CD4-positive, alpha-beta memory T cell (primary cell): ENCODE measurements at places on chromosomes 16 and 17. TPM values are rescaled to one million over a fixed set of nuclear protein-coding genes. Genes with fewer than 3 reads are reported as not detected.
A peak's percentile ranks its signal among the peaks of the same experiment; 100 is the strongest.

DBNDD1 gene
- 0.61 TPM for total RNA-seq

KDM6B gene
- 119 TPM for total RNA-seq

JPH3 gene
- total RNA-seq, result not detected

CRYM gene
- not detected for total RNA-seq

NOTUM gene
- total RNA-seq, result not detected

SULT1A2 gene
- 0.49 TPM for total RNA-seq

MPV17L gene
- not detected for total RNA-seq

KRTAP4-6 gene
- total RNA-seq, result not detected

MT1F gene
- total RNA-seq, result 8.3 TPM

USP6 gene
- not detected for total RNA-seq

HS3ST3A1 gene
- 4.4 TPM for total RNA-seq

- DNase-seq, result no peak
These were observed 6.2 kb downstream of the GGA2 start for GRCh38 chr16:23504076-23504452.

- DNase-seq, result no peak
These were observed 3.1 kb downstream of the MMP2 start for GRCh38 chr16:55482056-55482455.

- no peak for DNase-seq
These were observed 17.7 kb downstream of the GALNS start for GRCh38 chr16:88839026-88839529.

GRCh38 chr17:67246653-67247415, 1.8 kb upstream of the HELZ start:
- DNase-seq, result peak; percentile 60

GRCh38 chr16:55349867-55350266, 25.9 kb downstream of the IRX6 start:
- no peak for DNase-seq

- DNase-seq, result no peak
These were observed 235.1 kb downstream of the PRKCA start for GRCh38 chr17:66537502-66537901.

GRCh38 chr17:49624896-49625295, 49.2 kb downstream of the NXPH3 start:
- DNase-seq, result no peak

- DNase-seq, result no peak
These were observed 49.5 kb downstream of the FOXK2 start for GRCh38 chr17:82568997-82569393.

DNA sequence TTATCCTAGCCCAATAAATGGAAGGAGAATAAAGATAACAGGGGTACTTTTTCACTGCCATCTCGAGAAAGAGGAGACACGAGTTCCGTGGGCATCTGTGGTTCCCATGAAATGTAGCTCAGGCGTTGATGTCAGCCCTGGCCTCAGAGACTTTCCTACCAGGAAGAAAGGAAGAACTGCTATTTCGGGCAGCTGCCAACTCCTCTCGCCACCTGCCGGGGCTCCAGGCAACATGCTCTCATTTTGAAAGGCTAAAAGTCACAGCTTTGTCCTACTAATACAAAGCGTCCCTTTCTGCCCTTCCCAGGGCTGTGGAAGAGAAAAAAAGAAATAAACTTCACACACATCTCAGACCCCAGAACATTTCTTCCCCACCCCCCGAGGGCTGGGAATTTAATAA, 65.8 kb downstream of the DHRS7C start:
- no peak for DNase-seq

DNA sequence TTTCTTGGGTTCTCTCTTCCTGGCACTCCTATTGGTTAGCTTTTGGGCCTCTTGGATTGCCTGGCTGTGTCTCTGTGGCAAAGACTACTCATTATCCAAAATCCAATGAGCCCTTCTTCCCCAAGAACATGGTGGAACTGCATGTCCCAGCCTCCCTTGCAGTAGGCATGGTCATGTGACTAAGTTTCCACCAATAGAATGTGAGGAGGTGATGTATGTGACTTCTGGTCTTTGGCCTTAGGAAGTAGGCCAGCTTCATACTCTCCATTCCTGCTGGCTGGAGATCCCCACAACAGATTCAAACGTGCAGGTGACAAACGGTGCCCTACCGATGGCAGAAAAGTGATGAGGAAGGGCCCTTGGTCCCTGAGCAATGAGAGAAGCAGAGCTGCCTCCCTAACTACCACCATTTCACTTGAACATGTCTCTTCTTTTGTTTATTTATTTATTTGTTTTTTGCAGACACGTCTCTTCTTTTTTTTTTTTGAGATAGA, 17.3 kb upstream of the SPN start:
- no peak for DNase-seq

- no peak for DNase-seq
These were observed 13.2 kb downstream of the STARD3 start for GRCh38 chr17:39650121-39650579.

GRCh38 chr17:53420035-53420641, 402.6 kb upstream of the KIF2B start:
- no peak for DNase-seq

DNA sequence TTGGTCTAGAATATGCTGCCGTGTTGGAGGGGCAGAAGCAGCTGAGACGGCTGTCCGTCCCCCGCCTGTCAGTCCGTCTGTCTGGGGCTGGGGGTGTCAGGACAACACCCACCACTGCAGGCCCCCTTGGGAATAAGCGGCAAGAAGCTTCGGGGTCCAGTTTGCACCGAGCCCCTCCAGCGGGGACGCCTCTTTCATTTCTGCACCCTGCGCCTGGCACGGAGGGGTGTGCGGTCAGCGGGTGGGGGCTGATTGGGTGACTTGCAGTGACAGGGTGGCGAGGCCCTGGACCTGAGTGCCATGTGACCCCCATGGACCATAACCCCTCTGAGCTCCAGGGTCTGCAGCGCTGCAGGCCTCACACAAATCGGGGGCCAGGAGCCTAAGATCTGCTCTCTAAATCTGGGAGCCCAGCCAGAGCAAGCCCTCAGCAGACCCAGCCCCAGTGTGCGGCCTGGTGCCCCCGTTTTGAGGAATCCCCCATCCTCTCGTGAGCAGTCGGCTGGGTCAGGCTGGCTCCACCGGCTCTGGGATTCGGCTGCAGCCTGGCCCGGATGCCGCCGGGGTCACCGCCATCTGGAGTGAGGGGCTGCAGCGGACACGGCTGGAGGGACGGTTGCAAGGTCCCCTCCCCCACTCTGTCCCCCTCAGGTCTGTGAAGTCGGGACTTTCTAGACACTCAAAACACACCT, 8.3 kb downstream of the CBFA2T3 start:
- no peak for DNase-seq

GRCh38 chr17:1561420-1562175, 994 bp downstream of the PITPNA start:
- DNase-seq, result peak; percentile 44

DNA sequence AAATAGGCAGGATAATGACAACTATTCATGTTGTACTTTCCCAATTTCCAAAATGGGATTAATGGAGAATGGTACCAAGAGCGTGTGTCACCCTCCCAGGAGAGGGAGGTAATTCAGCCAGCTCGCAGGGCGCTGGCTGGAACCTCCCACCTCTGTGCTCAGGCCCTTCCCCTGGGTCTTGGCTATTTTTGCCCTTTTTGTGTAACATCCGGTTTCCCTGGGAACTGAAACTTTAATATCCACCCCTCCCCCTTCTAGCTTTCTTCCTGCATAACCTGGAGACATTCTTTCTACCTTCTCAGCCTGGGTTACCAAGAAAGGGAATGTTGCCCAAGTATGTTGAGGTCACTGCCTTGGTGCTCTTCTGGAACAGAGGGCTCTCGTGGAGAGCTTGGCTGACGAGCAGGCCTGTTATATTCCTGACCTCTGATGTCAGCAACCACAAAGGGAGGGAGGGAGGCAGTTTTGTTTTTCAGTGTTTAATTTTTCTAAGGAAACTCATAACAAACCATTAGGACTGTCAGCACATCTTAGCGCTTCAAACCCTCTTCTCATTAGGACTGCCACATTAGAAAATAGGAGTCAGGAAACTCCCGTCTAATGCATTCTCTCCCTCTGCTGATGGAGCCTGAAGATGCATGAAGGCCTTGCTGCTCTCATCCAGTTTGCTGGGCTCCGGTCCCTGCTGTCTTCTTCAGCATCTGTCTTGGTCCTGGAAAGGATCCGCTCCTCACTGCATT, 25.6 kb downstream of the ITGB3 start:
- no peak for DNase-seq

GRCh38 chr17:27469256-27469655, 13.0 kb downstream of the KSR1 start:
- DNase-seq, result no peak

GRCh38 chr17:35617505-35617904, 30.4 kb downstream of the AP2B1 start:
- DNase-seq, result no peak

DNA sequence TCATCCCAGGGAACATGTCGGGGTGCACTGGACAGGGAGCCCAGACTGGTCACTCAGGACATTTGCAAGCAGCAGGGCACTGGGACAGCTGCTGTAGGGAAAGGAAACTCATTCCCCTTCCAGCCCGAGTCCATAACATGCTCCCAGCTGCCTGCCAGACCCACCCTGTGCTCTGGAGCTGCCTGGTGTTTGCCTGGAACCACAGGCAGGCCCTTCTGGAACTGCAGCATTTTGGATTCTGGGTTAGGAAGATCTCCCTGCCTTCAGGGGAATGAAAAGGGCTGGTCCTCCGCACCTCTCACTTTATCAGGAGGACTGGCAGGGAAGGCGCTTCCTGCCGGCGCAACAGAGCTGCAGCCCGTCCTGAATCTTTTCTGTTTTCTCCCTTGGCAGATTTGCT, 41.2 kb downstream of the MEAK7 start:
- no peak for DNase-seq

DNA sequence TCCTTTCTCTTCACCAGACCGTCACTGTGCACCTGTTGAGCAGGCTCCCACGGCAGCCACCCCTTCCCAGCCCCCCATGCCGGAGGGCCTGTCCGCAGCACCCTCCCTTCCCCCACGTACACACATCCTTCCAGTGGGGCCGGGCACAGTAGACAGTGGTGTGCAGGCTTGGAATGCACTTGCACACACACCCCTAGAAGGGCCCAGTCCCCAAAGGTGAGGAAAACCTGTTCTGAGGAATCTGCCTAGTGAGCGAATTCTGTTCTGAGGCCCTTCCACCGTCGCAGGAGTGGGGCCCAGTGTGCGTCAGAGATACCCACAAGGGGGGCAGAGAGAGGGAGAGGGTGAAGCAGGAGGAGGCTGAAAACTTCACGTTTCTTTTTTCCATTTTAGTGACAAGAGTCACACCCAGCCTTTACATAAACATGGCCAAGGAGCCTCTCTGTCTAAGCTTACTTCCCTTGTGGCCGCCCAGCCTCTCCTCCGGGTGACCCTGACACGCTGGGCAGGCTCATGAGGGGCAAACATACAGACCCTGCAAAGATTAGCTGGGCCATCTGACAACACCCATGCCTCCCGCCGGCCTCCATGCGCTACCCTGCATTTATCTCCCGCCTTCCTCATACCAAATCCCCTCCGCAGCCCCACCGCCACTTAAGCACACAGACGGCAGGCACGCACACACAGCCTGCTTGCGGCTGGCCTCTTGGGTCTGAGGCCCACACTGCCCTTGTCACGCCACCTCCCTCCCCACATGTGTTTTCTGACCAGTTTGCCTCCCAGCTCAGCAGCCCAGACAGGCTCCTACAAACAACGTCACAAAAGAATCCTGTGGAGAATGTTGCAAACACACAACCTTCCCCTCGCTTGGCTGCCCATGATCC, 1.8 kb downstream of the ZBTB4 start:
- no peak for DNase-seq

- no peak for DNase-seq
These were observed 33.9 kb downstream of the PDIA2 start for GRCh38 chr16:316741-317464.

DNA sequence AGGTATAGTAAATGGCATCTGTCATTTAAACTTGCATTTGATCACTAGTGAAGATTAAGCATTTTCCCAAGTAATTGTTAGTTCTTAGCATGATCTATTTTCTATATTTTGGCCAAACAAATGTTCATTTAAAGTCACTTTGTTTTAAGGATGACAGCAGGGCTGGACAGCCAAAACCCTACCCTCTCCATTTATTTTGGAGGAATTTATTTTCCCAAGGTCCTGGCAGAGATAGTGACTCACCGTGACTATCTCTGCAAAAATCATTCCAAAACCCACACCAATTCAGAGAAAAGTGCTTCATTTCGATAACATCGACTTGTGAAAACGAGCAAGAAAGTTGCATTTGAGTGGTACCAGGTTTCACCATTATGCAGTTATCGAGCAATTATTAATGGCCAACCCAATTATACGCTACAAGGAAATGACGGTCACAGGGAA, 665 bp upstream of the AKAP1 start:
- DNase-seq, result no peak

DNA sequence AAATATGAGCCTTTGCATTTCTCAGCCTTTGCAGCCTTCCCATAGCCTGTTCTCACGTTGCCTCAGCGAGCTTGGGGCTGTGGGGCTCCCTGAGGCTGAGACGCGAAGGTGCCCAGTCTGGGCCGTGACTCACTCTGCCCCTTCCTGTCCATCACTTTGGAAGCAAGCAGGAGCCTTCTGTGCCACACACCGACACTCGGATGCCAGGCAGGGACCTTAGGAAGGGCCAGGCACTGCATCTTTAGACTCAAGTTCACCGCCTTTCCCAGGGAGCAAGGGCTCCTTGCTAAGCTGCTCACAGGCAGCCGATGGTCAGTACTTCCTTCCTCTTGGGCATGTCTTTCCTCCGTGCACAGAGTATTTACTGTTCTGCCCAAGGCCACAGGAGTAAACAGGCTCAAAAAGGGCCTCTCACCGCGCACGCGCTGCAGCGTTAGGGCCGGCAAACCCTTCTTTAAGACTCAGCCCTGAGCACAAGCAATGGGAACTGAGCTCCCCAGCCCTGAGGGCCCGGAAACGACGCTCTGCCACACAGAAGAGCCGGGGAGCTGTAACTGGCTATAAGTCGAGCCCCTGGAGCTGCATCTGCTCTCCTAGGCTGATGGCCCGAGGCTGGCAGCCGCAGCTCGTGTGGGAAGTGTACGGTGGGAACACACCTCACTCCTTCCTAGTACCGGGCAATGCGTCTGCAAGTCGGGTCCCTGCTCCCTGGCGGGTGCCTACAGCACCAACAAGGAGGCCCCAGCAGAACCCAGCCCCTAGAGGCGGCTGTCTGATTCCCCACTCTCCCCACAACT, 7.2 kb downstream of the TIMM22 start:
- no peak for DNase-seq

DNA sequence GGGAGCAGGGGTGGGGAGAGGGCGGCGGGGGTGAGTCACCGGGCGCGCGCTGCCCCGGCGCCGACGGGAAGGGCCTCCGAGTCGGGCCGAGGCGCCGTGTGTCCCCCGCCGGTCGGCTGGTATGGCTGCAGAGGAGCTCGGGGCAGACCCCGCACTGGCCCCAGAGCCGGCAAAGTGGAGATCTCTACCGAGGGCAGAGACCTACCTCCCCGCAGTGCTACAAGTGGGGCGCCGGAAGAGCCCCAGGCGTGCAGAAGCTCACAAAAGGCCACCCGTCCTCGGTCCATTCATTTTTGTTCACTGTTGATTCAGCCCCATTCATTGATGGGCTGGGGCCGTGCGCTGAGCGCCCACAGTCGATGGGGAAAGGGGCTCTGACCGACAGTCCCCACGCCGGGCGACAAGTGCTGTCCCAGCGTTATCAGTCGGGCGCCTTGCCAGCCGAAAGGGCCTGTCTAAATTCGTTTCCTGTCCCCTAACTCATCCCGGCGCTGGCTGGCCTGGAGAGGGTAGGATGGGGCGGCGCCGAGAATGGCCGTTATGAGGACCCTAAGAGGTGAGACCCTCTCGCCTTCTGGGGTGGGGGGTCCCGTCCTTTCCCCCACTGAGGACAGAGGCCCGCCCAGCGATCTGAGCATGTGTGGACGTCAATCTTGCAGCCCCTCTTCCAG, 709 bp upstream of the ENO3 start:
- DNase-seq, result no peak
